ENCODE measurements at places on chromosomes 4 and X. TPM values are rescaled to one million over a fixed set of nuclear protein-coding genes. Genes with fewer than 3 reads are reported as not detected.

DNA sequence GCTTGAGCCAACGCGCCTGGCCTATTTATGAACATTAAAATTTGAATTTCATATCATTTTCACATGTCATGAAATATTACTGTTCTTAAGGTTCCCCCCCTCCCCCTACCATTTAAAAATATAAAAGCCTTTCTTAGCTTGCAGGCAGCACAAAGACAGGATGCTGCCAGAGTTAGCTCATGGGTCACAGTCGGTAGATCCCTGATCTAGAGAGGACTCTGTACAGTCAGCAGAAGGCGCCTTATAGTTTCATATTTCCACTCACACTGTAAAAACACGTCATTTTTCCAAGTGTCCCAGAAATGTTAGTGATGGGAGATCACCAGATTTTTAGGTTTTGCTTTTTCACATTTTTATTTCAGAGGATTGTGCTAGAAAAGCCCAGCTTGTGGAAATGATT lies 12.2 kb downstream of the NOCT start:
- DNase-seq: no peak

- DNase-seq: no peak
Observed at GRCh38 chrX:21657318-21658151, 595 bp downstream of the KLHL34 start.

DNA sequence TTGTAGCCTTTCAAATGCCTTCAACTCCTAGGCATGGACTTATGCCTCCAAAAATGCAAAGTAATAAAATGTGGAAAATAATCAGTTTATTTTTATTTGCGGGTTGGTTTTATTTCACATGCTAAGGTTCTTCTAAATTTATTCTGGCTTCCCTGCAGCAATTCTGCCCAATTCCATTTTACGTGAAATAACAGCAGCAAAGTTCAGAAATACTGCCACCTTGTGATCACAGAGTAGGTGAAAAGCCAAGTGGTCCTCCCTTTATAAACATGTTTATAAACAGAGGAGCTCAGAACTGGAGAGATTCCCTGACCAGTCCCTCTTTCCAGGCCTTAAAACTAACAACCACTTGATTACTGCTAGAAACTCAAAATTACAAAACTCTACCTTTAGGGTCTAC lies 14.7 kb upstream of the DCHS2 start:
- DNase-seq: no peak

Gene TMEM31
- not detected for total RNA-seq

Gene SPANXN4
- total RNA-seq: not detected

Gene GABRG1
- not detected for total RNA-seq

Gene TEX13D
- total RNA-seq: not detected

GRCh38 chr4:153645183-153645582 lies 38.9 kb upstream of the TLR2 start:
- no peak for DNase-seq

DNA sequence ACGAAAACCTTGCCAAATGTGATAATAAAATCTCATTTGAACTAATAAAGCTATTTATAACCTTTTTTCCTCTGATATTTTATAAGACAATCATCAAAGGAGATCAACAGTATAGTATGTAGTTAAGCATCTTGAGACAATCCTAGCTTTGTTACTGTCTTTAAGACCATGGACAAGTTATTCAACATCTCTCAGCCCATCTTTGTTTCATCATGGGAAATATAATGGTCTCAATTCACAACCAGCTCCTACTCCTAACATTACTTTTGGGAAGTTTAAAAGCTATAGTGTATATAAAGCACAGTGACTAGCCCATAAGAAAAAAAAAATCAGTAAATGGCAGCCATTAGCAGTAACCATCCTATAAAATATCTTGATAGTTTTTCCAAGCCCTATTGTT lies 57.6 kb upstream of the APELA start:
- DNase-seq: no peak

DNA sequence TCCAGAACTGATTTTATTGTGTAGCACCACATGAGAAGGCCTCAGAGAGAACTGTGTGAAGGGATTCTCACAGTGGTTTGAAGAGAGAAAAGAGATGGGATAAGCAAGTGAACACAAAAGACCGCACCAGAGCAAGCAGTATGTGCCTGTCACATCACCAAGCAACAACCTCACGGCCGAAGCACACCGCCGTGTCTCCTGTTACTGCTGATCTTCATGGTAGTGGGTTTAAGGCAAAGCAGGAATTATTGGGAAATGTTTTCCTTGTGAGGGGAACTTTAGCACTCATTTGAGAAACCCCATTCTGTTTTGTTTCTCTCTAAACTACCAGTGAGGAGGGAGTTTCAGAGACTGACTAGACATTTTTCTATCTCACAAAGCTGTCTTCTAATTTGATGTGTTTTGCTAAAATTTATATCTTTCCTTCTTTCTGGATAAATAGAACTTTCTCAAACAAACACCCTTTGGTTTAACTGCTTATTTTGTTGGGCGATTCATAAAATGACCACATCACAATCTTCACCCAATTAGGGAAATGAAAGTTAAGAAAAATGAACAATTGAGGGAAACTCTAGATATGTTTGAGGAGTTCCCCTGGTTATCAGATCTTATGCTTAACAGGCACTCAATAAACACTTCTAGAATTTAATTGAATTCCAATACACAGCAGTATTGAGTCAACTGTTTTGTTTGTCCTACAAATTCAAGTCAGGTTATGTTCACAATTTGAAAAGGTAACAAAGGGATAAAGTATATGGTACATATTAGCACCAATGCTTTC lies 16.5 kb downstream of the SH3KBP1 start:
- no peak for DNase-seq

Gene CCDC110
- total RNA-seq: not detected

DNA sequence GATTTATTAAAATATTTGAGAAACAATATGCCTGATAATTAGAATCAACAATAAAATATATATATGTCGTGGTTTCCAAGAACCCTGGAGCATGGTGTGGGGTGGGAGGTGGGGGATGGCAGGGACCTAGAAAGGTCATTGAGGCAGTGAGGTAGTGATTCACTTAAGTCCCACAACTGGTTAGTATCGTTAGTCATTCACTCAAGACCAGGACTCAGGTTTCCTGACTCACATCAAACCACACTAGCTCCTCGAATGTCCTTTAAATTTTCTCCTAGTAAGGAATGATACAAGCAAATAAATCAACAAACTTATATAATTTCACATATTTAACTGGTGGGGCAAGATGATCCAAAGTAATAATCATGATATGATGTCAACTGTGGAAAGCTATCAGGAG lies 158.8 kb upstream of the AADAT start:
- no peak for DNase-seq

GRCh38 chr4:107856901-107857300 lies 32.2 kb downstream of the SGMS2 start:
- no peak for DNase-seq

DNA sequence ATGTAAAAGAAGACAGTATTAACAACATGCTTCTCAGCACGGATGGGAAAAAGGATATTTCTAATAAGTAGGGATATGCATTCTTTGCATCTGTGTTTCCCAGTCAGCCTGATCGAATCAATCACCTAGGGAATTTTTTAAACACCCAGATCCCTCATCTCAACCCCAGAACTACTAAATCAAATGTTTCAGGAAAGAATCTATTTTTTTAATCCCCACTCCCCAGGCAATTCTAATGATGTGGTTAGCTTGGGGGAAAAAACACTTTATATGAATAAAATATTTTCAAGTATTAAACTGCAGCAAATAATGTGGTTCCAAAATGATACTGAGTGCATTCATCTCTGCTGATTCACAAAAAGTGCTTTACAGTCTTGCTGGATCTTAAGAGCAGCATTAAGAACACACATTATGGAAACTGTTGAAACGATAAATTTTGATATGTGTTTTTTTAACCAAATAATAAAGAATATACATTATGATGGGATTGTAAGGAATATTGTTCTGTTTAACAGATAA lies 68.7 kb upstream of the GUCY1A1 start:
- DNase-seq: no peak

DNA sequence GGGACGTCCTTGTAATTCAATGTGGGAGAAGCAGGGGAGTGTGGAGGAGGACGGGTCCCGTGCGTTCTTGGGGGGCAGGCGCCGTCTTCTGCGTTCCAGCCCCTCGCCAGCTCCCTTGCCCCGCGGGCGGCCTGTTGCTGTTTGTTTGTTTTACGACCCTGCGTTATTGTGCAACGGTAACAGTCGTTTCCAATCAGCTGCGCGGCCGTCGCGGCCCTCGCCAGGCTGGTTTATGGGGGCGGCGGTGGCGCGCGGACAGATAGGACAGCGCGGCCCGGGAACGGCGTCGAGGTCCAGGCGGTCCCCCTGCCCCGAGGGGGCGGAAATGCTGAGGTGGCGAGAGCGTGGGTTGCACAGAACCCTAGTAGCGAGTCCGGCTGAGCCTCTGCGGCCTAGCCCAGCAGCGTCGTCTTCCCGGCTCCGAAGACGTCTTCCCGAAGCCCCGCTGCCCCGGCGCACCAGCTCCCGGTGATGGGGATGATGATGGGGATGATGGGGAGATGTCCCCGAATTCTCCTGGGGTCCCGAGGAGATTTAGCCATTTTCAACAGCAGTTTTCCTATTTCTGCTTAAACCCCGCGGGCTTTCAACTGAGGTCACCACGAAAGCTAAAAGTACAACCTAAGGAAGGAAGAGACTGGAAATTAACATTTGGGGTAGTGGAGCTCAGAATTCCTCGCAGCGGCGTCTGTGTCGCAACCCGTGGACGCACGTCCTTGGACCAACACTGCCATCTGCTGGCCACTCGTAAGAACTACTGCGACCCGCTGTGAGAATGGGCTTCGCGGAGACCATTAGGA lies 4.8 kb downstream of the PDGFRA start:
- peak; percentile 83 for DNase-seq

- no peak for DNase-seq
Observed at GRCh38 chr4:70874268-70875156, 27.7 kb upstream of the MOB1B start.

Measured in upper lobe of left lung (tissue), 6 donors.